ENCODE measurements at places on chromosomes 7 and 10. TPM values are rescaled to one million over a fixed set of nuclear protein-coding genes. Genes with fewer than 3 reads are reported as not detected.

The ASZ1 gene
- not detected for total RNA-seq

The WNT8B gene
- not detected for total RNA-seq

The CYP3A7 gene
- total RNA-seq, result 0.21 TPM

DNA sequence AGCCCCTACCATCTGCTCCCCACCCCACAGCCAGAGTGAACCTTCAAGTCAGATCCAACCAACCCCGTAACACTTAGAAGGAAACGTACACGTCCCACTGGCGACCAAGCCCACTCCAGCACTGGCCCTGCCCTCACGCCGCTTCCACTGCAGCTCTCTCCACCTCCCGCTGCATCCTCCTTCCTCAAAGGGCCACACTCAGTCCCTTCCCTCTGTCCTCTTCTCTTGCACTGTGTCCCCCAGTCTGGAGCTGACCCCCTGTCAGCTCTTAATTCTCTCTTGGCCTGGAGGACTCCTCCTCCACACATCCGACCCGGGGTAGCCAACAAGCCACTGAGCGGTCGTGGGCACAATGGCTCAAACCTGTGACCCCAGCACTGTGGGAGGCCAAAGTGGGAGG, 85.8 kb downstream of the PROSER2 start:
- DNase-seq, result no peak

DNA sequence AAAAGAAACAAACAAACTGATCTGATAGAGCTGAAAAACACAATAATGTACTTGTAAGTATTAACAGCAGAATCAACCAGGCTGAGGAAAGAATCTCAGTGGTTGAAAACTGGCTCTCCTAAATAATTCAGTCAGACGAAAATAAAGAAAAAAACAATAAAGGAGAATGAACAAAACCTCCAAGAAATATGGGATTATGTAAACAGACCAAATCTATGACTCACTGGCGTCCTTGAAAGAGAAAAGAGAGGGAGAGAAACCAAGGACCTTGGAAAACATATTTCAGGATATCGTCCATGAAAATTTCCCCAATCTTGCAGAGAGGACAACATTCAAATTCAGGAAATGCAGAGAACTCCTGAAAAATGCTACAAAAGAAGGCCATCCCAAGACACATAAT, 62.9 kb downstream of the FBXL13 start:
- no peak for DNase-seq

GRCh38 chr7:45021604-45022296, 21.7 kb downstream of the CCM2 start:
- no peak for DNase-seq

GRCh38 chr7:158263110-158263963, 324.3 kb downstream of the PTPRN2 start:
- no peak for DNase-seq

DNA sequence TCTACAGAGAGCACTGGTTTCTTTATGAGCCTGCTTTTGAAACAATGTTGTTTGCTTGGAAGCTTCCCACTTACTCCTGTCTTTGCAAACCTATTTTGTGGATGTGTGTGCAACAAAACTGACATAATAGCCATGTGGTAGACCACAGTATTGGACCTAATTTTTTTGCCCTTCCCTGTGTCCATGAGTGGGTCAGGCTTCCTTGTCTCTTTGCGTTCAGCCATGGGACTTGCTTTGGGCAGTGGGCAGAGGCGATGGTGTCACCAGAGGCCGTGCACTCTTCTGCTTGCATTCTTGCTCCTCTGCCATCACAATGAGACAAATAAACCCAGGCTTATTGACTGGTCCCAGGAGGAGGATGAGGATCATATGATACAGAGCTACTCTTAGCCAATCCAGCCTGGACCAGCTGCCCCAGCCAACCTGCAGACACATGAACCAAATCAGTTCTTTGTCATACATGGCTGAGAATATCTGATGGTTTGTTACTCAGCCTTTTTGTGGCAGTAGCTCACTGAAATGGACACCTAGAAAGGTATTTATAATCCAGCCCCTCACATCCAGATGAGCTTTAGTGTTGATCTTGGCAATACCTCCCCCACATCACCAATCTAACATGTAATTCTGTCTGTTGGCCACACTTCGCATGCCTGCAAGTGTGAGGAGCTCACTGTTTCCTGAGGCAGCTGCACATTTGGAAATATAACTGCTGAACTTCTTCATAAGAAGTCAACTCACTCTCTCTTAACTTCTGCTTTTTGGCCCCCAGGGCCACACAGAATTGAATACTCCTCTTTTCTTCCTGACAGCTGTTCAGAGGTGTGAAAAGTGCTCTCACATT, 427.8 kb upstream of the ZMIZ1 start:
- peak; percentile 58 for DNase-seq

The GDF10 gene
- 32.6 TPM for total RNA-seq

DNA sequence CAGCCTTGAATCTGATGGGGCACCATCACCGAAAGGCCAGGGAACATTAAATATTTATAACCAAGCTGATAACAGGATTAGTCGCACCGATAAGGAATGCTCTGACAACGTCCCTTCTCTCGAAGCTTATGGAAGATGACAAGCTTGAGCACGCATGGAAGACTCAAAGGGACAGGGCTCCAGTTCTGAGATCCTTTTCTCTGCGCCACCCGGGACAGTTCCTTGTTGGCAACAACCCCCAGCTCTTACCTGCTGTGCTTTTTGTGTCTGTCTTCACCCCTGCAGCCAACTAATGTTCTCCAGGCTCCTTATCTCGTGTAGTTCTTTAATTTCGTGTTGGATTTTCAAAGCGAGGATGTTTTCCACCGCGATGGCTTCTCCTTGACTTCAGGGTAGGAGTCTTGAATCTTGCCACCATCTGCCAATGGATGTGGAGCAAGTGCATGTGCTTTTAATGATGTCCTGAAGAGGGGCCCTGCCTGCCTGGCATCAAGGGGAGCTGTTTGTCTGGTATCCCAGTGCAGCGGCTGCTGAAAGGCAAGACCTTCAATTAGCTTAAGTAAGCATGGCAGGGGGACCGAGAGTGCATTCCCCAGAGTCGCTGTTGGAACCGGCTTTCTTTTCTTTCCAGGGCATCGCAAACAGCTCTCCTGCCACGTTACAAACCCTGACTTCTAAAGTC, 354 bp upstream of the FERD3L start:
- no peak for DNase-seq

The CRTAC1 gene
- 2.6 TPM for total RNA-seq

GRCh38 chr10:102410429-102411073, 8.0 kb downstream of the PSD start:
- peak; percentile 74 for DNase-seq

GRCh38 chr7:78099715-78100394, 301.3 kb downstream of the PHTF2 start:
- no peak for DNase-seq

The EGR2 gene
- total RNA-seq, result 1.6 TPM

- no peak for DNase-seq
These were observed 40.4 kb downstream of the CAMK2B start for GRCh38 chr7:44284881-44285541.

All from tongue (tissue), 3 donors.